Activated T-helper 9 cell treated with anti-CD3 and anti-CD28 coated beads, Interleukin-2, amount 50 U/mL, for 16 hours (primary cell): ENCODE measurements at places on chromosomes 7 and 10.

DNA sequence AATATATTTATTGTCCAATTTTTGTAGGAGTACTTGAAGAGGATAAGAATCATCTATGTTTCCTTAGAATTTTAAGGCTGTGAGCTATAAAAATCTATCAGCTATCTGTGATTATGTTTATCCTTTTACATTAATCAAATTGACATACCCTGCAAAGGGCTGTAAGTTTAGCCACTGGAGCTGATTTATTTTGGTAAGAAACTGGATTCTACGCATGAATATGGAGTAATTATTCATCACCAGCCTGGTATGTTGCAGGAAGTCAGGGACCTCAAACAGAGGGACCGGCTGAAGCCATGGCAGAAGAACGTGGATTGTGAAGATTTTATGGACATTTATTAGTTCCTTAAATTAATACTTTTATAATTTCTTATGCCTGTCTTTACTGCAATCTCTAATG is 696.9 kb downstream of the DNAJB9 start:
- no peak for DNase-seq

GRCh38 chr10:131891196-131891928 is 9.4 kb upstream of the PPP2R2D start:
- DNase-seq = no peak

GRCh38 chr10:52890281-52890680 is 117.7 kb upstream of the MBL2 start:
- DNase-seq = no peak

DNA sequence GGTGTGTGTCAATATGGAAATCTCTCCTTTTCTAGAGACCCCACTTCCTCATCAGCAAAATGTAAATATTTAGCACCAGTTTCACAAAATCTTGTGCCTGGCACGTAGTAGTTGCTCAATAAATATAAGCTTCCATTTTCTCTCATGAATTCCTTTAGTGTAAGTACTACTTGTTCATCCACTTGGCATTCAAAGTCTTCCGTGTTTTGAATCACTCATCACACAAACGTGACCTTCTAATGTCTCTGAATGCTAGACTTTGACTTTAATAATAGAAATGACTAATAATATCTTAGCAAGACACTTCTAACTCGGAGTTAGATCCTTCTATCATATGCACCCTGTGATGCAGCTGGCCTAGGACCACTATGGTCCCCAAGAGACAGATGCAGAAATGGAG is 168.7 kb upstream of the ZNF32 start:
- DNase-seq = no peak

DNA sequence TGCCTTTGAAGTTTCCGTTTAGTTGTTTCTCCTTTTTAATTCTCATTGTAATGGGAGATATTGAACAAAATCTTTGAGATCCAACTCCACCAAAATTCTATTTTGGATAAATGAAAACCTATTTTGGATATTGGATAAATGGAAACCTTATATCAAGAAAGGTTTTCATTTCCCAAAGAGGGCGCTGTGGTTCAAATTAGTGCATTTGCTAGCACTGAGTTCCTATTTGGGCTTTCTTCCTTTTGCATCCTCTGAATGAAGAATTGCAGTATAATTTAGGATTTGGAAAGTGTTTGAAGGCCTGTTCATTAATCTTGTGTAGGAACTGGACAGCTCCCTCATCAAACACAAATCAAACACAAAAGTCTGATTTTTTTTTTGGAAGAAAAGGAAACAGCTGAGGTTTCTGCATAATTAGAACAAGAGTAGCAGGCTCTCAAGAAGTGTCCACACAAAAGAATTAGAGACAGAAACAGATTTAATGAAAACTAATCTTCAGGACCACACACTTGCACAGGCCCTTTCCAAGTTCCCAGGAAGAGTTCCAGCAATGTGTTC is 80.8 kb upstream of the KLF14 start:
- no peak for DNase-seq

GRCh38 chr7:115352375-115352774 is 430.5 kb downstream of the MDFIC start:
- no peak for DNase-seq

- no peak for DNase-seq
Observed at GRCh38 chr7:119578116-119578515, 694.9 kb upstream of the KCND2 start.
